ENCODE measurements at places on chromosomes 2 and 18. TPM values are rescaled to one million over a fixed set of nuclear protein-coding genes. Genes with fewer than 3 reads are reported as not detected.

DNA sequence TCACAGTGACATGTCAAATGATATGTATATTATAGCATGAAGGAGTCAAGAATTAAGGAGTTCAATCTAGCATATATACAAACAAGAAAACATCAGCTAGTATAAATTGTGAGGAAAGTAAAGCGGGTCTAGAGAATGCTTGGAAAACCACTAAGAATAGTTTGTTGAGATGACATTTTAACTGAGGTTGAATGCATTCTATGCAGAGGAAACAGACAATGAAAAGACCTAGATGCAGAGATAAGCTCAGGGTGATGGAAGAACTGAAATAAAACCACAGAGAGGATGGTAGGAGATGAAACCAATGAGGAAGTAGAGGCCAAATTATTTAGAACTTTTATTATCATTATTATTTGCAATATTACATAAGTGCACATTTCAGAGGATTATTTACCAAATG, 803.6 kb upstream of the FANCL start:
- DNase-seq, result no peak

CDH2 gene
- 5.4 TPM for total RNA-seq

DNA sequence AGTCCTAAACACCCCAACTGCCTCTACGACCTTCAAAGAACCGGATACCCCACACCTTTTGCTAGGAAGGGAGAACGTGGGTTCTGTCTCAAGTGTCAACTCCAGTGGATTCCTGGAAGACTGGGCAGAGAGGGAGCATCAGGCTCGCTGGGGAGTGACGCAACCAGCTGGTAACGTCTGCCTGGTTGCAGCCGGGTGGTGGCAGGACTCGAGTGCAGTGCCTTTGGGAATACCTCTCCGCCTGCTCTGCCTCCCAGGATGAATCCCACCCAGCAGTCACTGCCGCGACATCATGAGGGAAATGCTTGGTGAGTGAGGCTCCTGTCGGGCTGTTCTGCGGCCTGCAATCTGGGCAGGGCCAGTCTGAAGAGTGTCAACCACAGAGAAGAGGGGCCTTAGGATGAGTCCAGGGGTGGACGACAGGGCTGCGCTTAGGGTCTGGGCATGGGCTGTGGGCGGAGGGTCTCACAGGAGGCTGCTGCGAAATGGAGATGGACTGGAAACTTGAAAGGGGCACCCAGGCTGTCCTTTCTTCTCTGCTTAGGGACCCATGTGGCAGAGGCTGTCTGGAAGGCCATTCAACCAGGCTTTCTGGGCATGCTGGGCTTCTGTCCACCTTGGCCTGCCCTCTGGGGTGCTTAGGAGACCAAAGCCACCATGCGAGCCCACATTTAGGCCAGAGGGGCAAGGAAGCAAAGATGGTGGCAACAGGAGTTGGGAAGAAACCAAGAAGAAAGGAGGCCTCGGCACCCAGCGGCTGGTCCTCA, 12.9 kb downstream of the GPR17 start:
- DNase-seq, result no peak

DNA sequence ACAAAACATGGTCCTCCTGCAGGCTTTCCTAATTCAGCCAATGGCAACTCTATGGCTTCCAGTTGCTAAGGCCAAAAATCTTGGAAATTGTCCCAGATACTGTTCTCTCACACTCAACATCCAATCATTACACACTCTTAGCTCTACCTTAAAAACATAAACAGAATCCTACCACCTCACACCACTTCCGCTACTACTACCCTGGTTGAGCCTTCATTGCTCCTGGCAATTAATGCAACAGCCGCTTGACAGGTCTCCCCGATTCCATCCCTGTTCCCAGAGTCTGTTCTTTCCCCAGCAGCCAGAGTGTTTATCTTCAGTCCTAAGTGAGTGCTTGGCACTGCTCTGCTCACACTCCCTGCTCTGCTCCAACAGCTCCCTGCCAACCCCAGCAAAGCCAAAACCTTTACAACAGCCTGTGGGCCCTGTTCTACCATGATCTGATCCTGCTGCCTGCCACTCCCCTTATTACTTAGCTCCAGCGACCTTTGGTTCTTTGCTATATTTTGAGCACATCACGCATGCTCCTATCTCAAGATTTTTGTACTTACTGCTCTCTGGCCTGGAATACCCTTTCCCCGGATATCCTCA, 67.5 kb upstream of the AMMECR1L start:
- no peak for DNase-seq

DNA sequence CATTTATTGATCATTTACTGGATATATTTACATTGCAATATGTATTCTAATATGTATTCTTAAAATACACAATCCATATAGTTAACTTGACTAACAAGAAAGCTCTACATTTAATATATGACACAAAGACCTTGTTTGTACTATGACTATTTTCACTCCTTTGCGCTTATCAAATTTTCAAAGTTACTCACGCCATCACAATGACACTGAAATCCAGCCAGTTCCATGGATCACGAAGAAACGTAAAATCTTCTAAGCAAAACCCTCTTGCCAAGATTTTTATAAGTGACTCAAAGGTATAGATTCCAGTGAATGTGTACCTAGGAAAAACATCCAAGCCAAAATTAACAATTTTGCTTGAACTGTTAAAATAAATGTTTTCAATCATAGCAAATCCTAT, 39.6 kb downstream of the SCN3A start:
- DNase-seq, result no peak

- DNase-seq, result no peak
These were observed 48.5 kb downstream of the C2orf74 start for GRCh38 chr2:61210332-61210981.

- no peak for DNase-seq
These were observed 16.1 kb upstream of the CD207 start for GRCh38 chr2:70851704-70852103.

GRCh38 chr2:218003981-218004419, 1.2 kb upstream of the TNS1 start:
- peak; percentile 76 for DNase-seq

GRCh38 chr2:3522961-3523421, 3.7 kb upstream of the ADI1 start:
- DNase-seq, result no peak

CXCR1 gene
- 2.1 TPM for total RNA-seq

DNA sequence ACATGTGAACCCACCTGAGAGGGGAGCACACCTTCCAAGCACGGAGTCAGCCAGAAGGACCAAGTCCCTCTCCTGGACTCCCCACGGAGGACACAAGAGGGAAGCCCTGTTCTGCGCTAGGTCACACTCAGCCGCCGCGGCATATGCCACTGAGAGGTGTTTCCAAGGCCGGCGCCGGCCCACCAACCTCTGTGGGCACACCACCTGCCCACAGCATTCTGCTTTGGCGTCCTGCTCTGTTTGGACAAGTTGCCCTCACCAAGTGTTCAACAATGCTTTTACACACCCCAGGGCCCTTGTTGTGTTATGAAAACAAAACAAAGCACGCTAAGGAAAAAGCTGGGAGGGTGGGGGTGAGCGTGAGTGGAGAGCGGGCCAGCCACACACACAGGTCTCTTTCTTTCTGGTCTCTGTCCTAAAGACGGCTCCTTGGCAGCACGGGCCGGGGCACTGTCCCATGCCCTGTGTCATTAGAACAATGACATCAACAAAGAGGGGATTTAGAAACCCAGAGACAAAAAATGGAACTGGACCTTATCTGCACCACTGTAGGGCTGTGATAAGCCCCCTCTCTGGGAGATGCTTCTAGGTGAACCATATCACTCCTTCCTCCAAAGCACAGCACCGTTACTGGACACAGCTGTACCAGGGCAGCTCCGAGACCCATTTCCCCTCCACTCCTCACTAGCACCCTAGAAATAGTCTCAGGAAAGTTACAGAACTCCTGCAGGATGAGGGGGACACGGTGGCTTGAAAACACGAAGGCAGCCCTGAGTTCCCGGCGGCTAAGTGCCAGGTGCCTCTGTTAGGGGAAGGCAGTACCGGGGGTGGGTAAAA, 17.0 kb downstream of the SMAD7 start:
- no peak for DNase-seq

UGT1A3 gene
- total RNA-seq, result not detected

GRCh38 chr2:173750353-173750801, 214.8 kb downstream of the SP3 start:
- DNase-seq, result peak; percentile 34

SATB2 gene
- 6.0 TPM for total RNA-seq

IL1B gene
- total RNA-seq, result 2.4 TPM

GRCh38 chr2:109271920-109272319, 142.9 kb downstream of the SH3RF3 start:
- no peak for DNase-seq

DNA sequence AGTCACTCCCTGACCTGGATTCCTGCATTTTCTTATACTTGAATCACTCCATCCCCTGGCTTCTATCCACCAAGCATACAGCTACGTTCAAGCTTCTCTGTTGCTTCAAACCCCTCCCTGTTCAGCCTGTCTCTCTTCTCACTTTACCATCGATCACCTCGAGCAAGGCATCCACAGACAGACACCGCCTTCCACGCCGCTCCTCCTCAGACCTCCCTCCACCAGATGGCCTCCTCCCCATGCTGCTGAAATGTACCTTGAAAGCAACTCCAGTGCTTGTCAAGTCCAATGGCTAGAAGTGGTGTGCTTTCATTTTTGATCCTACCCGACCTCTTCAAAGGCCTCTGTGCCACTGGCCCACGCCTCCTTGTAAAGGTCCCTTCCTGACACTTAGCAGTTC, 131.3 kb upstream of the ACAA2 start:
- no peak for DNase-seq

AGXT gene
- 0.10 TPM for total RNA-seq

GRCh38 chr18:68150961-68151360, 563.9 kb downstream of the TMX3 start:
- DNase-seq, result no peak

DNA sequence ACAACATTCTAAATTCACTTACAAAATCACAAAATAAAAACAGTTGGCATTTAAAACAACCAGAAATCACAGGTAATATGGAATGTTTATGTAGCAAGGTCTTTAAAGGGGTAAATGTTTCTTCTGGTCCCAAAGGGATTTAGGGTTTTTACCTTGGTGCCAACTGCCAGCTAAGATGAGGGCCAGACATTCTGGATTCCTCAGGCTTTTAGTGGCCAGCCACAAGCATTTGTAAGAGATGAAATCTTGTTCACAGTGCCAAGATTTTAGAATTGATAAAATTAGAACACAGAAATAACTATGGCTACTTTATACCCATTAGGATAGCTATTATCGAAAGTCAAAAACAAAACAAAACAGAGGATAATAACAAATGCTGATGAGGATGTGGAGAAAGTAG, 60.4 kb upstream of the CDKL4 start:
- no peak for DNase-seq

DNA sequence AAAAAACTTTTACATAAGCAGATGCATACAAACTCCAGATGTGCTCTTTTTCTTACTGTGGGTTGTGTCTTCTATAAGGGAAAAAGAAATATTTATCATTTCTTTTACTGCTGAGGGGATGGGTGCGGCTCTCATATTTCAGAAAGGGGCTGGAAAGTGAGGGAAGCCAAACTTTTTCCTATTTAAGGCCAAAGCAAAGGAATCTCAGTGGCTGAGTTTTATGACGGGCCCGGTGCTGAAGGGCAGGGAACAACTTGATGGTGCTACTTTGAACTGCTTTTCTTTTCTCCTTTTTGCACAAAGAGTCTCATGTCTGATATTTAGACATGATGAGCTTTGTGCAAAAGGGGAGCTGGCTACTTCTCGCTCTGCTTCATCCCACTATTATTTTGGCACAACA, at the start of gene COL3A1:
Gene COL3A1 (plus strand): TSS at position 210 of the 400 bp plus-strand sequence. CDS start 117 bp downstream, at position 327.
- DNase-seq, result peak; percentile 96

GRCh38 chr2:20108655-20109396, 57.4 kb upstream of the LAPTM4A start:
- DNase-seq, result no peak

SKOR2 gene
- total RNA-seq, result not detected

PSTPIP2 gene
- 7.9 TPM for total RNA-seq

GRCh38 chr2:72141881-72142451, 5.7 kb downstream of the CYP26B1 start:
- DNase-seq, result no peak

DYNAP gene
- total RNA-seq, result 0.10 TPM

DNA sequence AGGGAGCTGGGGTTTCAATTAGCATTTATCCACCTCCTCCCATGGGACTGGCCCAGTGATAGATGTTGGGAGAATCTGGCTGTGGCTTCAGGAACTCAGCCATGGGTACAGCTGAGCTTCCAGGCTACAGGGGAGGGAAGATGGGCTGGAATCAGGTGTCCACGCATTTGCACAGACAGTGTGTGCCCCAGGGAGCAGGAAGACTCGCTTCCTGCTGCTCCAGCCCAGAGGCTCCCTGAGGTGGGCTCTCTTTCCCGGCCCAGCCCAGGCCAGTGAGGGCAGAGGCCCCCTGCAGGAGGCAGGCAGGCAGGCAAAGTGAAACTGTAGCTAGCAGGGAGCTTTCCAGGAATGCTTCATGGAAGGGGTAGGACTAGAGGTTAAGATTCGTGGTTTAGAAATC, 28.7 kb downstream of the DYSF start:
- DNase-seq, result no peak

CFC1 gene
- total RNA-seq, result not detected

CNTNAP5 gene
- 0.10 TPM for total RNA-seq

- DNase-seq, result no peak
These were observed 94.4 kb downstream of the ITGB1BP1 start for GRCh38 chr2:9328931-9329330.

- DNase-seq, result no peak
These were observed 11.8 kb downstream of the ERFE start for GRCh38 chr2:238170386-238171071.

TPO gene
- 0.49 TPM for total RNA-seq

DNA sequence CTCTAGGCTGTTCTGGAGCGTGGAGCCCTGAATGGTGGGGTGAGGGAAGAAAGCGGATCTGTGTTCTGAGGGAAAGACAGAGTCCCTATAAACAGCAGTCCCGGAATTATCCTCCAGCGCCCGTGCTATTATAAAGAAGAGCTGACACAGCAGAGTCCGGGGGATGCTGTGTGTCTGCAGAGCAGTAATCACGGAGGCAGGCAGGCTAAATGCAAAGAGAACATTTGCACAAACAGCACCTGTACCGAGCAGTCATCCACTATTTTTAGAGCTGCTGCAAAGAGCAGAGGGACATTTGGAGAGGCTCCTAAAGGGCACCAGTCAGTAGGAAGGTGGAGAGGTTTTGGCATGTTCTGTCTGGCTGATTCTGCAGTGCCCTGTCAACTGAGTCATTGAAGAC, 293.8 kb upstream of the SLC14A2 start:
- no peak for DNase-seq

DNA sequence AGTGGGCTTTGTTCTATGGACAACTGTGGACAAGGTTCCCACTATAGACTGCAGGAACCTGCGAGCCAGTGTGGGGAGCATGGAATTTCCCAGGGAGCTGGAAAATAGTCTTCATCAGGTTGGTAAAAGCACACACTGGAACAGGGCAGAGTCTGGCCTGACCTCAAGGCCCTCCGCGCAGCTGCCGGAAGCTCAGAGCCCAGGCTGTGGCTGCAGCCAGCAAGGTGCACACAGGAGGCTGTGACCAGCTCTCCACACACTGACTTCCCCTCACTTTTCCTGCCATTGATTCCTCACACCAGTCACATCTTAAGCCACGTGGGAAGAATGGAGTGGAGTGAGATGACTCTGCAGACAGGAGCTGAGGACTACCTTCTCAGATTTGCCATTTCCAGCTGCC, 19.1 kb downstream of the MAL start:
- no peak for DNase-seq
